Suprapubic skin (tissue), 4 donors: ENCODE measurements at places on chromosomes 1 and 21.

DNA sequence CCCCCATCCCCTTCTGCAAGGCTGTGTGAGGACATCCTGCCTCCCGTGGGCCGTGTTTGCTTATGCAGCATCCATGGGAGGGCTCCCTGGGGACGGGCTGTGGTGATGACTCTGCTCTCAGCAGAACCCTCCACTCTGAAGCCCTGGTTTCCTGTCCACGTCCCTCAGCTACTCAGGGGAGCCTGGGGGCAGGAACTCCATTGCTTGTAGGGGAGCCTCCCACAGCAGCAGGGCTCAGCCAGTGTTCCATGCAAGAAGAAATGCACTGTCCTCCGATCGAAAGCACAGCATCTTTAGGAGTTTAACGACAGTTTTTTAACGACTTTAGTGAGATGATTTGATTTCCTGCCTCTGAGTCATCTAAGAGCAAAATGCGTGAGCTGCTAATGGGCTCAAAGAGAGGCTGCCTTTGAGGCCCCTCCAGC lies 8.3 kb upstream of the KCNAB2 start:
- no peak for DNase-seq

- DNase-seq, result no peak
These were observed 119.8 kb downstream of the OSBPL9 start for GRCh38 chr1:51736702-51737101.

- no peak for DNase-seq
These were observed 71.2 kb downstream of the DPYD start for GRCh38 chr1:97849345-97850340.

- DNase-seq, result peak; percentile 67
These were observed 615.5 kb downstream of the NPHP4 start for GRCh38 chr1:5376538-5377247.

DNA sequence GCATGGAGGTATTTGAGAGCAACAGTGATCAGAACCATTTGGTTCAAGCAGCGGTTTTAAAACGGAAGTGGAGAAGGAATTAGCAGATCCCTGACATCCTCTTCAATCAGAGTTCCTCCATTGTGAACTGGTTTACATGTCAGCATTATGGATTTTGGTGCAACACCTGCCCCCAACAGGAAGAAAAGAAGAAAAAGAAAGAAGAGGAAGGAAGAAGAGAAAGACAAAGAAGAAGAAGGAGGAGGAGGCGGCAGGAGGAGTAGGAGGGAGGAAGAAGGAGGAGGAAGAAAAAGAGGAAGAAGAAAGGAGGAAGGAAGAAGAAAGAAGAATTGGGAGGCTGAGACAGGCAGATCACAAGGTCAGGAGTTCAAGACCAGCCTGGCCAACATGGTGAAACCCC lies 17.4 kb downstream of the NDUFS5 start:
- DNase-seq, result no peak

GRCh38 chr1:59673573-59674450 lies 140.9 kb upstream of the HOOK1 start:
- peak; percentile 83 for DNase-seq

DNA sequence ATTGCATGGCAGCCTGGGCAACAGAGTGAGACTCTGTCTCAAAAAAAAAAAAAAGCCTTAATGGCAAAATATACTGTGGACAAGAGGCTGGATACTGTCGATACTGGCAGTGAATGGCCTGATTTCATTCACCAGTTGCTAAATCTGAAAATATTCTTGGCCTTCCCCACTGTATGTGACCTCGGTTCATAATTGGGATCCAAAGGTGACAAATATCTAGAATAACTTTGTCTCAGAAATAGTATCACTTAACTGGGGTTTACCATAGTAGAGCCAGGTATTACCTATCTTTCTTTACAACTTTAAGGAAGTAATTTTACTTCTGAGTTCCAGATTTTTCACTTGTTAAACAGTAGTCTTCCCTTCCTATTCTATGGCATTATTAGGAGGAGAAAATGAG lies 8.4 kb downstream of the MTF2 start:
- DNase-seq, result no peak

DNA sequence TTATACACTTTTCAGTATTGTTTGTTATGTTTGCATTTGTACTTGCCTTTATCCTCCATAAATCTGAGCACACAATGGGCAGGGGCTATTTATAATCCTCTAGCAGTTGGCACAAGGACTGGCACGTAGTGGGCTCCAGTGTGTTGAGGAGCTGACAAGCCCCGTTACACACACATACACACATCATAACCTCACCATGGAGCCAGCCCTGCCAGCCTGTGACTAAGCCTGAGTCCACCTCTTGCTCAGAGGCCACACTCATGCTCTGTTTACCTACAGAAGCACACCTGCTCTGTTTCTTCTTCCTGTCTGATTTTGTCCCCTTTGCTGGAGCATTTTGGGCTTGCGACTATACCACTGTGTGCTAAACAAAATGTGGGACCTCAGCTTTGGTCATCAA lies 64.5 kb upstream of the SPATA6 start:
- no peak for DNase-seq

DNA sequence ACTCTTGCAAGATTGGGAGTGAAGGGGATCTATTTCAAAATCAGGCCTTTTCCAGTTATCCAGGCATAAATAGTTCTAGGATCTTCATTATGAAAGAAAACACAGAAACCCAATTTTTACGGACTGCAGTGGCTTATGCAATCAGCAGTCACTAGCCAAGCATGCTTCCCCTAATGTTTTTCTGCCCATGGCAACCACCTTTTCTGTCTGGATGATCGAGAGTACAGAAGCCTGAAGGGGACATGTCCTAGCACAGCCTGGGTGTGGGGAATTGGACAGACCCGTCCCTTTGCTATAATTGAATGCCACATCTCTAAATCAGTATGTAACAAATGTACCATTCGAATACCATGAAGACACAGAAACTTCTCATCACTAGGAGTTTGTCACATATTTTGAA lies 29.8 kb upstream of the NCAM2 start:
- no peak for DNase-seq

- no peak for DNase-seq
These were observed 39.1 kb downstream of the CLIC6 start for GRCh38 chr21:34707876-34708325.

GRCh38 chr1:157363660-157364140 lies 188.6 kb downstream of the FCRL5 start:
- DNase-seq, result no peak

DNA sequence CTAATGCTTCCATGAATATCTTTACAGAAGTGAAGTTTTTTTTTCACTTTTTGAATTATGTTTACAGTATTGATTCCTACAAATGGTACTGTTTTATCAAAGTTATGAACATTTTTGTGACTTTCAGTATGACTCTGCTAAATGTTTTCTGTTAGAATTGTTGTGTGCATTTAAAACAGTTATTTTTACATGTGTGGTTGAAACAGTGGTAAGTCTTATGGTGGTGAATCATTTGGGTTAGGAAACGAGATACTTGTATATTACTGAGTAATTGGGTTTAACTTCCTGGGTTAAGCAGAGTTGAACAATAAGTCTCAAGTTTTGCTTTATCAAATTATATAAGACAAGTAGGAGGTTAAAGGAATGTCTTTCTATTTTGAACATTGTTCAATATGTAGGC lies 66.8 kb downstream of the VPS13D start:
- DNase-seq, result no peak

- DNase-seq, result no peak
These were observed 16.2 kb upstream of the MYOG start for GRCh38 chr1:203101813-203102634.

GRCh38 chr1:215040190-215040589 lies 42.3 kb upstream of the KCNK2 start:
- DNase-seq, result no peak

DNA sequence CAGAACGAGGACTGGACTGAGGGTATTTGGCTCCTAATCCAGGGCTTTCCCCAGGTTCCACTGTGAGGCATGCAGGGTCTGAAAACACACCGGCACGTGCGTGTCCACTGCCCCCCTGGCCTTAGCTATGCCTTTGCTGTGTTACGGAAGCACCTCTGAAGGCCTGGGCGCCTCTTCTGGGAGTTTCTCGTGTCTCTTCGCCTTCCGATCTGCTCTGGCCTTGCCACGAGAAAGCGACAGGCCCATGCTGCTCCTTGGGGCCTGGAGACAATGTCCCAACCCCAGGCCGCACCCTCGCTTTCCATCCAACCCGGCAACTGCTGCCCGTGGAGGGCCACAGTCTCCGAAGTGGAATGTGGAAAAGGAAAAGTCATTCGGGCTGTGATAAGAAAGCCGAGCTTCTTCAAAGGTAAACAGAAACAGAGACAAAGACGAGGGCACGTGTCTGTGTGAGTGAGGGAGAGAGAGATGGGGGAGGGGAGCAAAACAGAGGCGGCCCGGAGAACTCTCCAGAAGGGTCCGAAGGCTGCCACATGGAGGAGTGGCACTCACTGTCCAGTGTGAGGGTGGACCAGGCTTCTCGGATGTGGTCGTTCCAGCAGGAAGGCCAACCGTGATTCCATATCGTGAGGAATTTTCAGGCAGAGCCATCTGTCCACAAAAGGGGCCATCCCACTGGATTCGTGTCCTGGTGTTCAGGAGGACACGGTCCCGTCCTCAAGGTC lies 3.4 kb upstream of the UMODL1 start:
- no peak for DNase-seq

DNA sequence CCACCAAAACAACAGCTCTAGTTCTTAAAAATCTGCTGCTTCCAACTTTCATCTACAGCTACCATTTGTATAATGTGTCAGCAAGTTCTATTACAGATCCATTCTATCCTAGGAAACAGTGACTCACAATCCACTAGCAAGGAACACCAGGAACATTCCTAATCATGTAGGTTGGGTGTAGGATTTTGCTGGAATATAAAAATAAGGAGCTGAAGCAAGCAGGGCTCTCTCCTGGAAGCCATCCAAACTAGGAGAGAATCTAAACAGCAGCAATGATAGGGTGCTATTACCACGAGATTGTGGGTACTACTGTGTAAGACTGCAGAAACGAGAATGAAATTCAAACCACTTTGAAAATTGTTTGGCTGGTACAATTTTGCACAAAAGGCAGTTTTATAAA lies 135.0 kb downstream of the PTPN14 start:
- DNase-seq, result no peak

DNA sequence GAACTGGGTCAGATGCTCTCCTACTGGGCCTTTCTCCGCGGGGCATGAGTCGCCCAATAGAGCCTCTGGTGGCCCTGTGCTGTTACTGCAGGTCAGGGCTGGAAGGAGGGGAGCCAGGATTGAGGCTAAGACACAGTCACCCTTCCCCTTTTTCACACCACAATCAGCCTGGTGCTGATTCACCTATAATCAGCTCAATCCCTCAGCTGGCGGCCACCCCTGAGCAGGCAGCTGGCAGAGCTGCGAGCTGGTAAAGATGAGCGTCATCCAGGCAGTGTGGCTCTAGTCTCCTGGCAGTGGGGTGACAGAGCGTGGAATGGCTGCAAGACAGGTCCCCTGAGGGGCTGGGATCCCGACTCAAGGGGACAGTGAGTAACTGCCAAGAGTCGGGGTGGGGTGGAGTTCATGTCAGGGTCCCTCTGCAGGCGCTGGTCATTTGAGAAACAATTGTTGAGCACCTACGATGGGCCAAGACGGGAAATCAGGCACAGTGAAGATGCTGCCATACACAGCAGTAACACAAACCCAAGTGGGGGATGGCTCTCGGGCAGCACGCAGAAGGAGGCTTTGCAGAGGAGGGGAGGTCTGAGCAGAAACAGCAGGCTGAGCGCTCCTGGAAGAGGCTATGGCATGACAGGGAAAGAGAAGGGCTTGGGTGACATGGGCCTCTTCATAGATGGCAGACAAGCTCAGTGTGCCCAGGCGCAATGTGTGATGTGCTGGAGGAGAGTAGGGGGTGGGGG lies 21.8 kb downstream of the ATF3 start:
- DNase-seq, result peak; percentile 85

- no peak for DNase-seq
These were observed 90.6 kb downstream of the HIVEP3 start for GRCh38 chr1:41827991-41828570.

DNA sequence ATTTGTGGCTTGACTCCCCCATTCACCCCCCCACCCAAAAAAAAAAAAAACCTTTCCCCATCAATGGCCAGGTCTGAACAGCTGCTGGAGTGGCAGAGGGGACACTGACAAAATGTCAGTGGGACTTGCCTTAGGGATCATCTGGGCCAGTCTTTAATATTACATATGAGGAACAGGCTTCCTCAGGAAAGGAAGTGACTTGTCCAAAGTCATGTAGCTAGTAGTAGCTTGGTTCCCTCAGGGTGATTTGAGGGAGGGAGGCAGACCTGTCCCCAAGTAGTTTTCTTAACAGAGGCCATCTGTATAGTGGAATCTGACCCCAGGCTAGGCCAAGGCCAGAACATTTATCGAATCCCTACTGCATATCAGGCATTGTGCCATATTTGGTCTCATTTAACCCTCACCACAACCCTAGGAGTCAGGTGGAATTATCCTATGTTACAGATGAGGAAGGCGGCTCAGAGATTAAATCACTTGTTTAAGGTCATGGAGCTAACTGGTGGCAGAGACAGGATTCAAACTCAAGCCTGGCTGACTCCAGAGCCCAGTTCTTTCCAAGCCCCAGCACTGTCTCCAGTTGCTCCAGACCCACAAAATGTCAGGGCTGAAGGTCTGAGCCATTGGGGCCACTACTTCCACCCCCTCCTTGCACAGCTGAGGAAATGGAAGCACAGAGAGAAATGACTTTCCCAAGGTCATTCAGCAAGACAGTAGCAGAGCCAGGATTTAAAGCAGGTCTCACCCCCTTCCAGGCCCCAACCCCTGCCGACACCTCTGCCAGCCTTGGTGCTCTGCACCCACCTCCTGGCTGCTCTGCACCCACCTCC lies 10.4 kb downstream of the ZBTB7B start:
- DNase-seq, result no peak

DNA sequence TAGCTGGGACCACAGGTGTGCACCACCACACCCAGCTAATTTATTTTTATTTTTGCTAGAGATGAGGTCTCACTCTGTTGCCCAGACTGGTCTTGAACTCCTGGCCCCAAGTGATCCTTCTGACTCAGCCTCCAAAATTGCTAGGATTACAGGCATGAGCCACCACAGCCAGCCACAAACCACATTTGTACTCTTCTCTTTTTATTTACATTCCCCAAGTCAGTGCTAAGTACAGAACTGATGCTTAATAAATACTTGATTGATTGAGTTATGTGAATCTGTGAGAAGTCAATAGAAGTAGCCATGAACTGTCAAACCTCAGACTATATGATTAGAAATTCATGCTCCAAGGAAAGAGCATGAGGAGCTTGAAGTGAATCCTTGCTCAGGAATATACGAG lies 48.5 kb upstream of the S1PR1 start:
- no peak for DNase-seq

GRCh38 chr1:54652168-54652567 lies 10.6 kb downstream of the MROH7 start:
- DNase-seq, result no peak

DNA sequence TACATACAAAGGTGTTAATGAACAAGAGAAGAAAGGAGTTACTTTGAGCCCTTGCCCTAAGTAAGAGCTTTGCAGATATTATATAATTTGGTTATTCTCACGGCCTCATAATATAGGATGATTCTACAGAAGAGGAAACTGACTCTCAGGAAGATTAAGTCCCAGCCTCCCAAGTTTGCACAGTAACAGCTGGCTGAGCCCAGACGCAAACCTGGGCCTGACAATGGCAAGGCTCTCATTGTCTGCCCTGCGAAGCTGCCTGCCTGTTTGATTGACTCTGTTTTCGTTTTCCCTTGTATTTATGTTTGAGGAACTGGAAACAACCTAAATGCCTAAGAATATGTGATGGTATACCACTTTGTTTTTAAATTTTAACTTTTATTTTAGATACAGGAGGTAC lies 76.2 kb upstream of the PGBD5 start:
- no peak for DNase-seq

- no peak for DNase-seq
These were observed 34.4 kb upstream of the ZNF648 start for GRCh38 chr1:182095946-182096345.

GRCh38 chr21:34745557-34746255 lies 76.9 kb downstream of the CLIC6 start:
- peak; percentile 83 for DNase-seq

GRCh38 chr1:1862905-1863547 lies 27.9 kb downstream of the GNB1 start:
- no peak for DNase-seq
